ENCODE measurements at places on chromosomes 5 and 9.
A peak's percentile ranks its signal among the peaks of the same experiment; 100 is the strongest.

GRCh38 chr9:110606179-110606790 is 26.7 kb upstream of the SVEP1 start:
- no peak for DNase-seq

DNA sequence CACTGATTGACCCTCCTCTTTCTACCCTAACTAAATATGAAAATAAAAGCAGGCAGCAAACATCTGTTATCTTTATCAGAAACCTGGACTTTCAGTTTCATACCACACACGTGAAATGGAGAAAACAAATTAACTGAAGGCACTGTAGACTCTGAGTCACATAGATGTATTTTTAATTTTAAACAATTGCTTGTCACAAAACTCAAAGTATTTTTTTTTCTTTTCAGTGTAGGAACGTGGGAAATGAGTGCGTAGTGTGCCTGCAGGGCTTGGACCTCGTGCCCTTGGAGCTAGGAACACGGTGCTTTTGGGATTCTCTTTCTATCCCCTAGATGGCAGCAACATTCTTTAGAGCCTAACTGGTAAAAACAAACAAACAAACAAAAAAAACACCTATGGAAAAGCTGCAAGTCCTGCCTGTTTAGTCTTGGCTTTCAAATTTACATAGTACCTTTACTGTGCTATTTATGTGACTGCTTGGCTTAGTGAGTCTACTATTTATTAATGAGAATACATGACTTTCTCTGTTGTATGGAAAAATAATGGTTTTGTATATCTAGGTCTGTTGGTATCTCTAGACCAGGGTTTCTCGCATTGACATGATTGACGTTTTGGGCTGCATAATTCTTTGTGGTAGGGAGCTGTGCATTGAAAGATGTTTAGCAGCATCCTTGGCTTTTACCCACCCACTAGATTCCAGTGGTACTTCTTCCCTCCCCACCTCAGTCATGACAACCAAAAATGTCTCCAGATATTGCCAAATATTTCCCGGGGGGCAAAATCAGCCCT is 16.8 kb upstream of the ACTBL2 start:
- DNase-seq = no peak

DNA sequence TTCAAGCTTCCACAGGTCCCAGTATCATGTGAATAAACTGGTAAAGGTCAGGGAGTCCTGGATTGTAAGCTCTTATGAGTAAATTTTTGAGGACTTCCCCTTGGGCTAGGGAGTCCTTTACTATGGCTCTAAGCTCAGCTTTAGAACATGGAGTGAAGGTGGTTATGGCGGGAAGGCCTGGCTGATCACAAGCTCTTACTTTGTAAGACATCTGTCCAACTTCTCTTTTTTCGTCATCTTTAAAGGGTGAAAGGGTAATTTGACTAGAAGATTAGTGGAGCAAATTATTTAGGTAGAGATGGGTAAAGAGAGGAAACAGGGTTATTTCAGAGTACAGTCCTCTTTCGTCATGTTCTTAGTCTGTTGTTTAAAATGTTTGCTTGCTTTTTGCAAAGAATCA is 155.4 kb downstream of the AOPEP start:
- DNase-seq = no peak

DNA sequence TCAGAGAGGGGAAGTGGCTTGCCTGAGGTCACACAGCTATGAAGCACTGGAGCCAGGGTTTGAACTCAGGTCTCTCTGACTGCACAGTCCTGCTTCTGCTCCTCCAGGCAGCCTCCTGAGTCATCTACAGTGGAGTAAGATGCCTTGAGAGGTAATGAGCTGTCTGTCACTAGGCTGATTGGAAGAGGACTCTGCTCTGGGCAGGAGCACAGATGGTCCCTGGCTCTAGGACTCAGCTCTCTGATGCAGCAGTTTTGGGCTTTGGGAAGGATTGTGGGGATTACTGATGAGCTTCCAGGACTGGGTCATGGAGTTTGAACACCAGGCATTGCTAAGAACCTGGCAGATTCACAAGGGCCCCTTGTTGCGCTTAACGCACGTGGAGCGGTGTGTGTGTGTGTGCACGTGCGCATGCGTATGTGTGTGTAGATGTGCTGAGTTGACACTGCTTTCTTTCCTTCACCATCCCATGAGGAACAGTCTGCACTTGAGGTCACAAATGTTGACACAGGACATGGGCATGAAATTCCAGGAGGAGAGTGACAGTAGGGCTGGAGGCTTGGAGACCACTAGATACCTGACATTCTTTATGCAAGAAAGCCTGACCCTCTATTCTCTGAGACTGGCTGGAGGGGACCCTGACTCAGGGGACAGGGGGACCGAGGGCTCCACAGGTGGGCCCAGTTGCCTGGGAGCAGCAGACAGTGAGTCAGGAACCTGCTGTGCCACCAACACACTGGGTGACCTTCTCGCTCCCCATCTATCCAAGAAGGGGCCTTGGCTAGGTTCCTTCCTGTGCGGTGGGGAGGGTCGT is 170.5 kb downstream of the RGS3 start:
- no peak for DNase-seq

DNA sequence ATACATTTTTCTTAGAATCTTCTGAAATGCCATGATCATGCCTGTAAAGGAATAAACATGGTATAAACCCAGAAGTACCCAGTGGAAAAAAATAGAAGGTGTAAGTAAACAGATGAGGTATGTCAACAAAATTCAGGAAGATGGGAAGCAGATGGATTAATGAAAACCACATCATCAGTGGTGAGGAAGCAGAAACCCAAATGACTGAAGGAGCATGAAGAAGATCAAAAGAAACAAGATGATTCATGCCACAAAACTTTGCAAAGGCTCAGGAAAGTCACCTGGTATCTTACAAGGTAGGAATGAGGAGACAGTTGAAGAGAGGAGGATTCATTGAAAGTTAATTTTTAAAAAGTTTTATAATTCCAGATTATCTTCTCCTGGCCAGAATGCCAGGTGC is 132.8 kb upstream of the PAPPA start:
- no peak for DNase-seq

GRCh38 chr5:104533498-104533897 is 970.9 kb upstream of the NUDT12 start:
- DNase-seq = no peak

DNA sequence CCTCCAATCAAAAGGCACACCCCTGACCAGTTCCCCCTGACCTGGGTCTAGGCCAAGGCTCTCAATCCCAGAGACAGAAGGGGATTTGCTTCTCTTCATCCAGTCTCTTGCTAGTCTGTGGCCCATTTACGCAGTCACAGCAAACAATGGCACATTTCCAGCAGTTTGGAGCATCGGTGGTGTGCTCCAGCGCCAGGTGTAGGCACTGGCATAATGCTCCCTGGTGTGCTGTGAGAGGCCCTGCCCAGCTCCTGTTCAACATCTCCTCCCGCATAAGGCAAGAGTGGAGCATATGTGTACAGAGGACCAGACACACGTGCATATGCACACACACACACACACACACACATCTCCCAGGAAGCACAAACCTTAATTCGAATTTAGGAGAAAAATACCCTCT is 79.5 kb upstream of the ERCC6L2 start:
- peak; percentile 78 for DNase-seq

DNA sequence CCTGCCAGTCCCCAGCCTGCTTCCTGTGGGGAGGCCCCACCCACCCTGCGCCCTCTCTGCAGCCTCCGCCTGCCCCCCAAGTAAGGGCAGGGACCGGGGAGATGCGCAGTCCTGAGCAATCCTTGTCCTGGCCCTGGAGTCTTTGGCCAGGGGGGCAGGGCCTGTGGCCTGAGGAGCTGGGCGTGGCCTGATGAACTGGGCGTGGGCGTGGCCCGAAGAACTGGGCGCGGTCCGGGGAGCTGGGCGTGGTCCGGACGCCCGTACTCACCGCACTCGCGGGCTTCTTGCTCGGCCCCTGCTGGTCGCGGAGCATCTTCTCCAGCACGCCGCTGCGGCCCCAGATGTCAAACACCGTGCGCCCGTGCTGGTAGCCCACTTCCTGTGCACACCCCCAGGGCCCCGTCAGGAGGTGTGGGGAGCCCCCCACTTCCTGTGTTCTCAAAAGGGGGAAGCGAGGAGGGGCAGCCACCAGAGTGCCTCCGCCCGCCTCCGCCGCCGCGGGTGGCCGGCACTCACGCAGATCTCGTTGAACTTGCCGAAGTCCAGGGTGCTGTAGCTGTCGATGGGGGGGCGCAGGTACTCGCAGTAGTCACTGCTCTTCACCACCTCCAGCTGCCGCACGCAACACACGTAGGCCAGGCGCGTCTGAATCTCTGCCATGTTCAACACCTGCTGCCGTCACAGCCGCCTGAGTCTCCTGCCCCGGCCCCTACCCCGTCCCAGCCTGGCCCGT is 2.7 kb upstream of the NSMF start:
- no peak for DNase-seq

DNA sequence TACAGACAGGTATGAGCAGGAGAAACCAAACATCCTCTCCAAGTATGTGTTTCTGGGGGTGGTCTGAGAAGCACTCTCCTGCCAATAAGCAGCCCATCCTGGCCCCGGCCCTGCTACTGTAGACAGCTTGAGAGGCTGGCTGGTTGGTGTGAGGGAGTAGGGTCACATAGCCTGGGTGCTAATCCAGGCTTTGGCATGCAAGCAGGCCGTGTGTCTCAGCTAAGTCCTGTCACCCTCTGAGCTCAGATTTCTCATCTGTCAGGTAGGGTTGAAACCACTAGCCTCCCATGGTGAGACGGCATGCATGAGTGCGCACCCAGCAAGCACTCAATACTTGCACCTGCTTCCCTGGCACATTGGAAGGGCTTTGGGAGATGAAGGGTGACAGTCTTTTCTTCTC is 49.8 kb upstream of the PHYKPL start:
- no peak for DNase-seq

DNA sequence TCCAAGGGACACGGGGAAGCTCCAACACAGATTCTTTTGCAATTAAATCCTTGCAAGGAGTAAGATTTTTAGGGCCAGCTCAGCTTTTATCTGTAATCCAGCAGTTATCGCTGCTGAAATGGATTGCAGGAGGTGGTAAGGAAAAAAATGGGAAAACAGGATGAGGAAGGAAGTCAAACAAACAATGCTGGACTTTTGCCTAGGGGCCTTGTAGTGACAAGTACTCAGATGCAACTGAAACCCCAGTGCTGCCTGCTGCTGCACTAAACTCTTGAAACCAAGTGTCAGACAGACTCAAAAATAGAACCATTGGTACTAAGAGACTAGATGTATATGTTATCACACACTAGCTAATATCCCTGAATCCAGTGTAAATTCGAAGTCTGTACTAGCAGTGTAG is 309.2 kb downstream of the CTNND2 start:
- DNase-seq = no peak

GRCh38 chr5:178385496-178385890 is 152.9 kb upstream of the PHYKPL start:
- DNase-seq = no peak

GRCh38 chr5:133141746-133142145 is 89.9 kb downstream of the HSPA4 start:
- no peak for DNase-seq

DNA sequence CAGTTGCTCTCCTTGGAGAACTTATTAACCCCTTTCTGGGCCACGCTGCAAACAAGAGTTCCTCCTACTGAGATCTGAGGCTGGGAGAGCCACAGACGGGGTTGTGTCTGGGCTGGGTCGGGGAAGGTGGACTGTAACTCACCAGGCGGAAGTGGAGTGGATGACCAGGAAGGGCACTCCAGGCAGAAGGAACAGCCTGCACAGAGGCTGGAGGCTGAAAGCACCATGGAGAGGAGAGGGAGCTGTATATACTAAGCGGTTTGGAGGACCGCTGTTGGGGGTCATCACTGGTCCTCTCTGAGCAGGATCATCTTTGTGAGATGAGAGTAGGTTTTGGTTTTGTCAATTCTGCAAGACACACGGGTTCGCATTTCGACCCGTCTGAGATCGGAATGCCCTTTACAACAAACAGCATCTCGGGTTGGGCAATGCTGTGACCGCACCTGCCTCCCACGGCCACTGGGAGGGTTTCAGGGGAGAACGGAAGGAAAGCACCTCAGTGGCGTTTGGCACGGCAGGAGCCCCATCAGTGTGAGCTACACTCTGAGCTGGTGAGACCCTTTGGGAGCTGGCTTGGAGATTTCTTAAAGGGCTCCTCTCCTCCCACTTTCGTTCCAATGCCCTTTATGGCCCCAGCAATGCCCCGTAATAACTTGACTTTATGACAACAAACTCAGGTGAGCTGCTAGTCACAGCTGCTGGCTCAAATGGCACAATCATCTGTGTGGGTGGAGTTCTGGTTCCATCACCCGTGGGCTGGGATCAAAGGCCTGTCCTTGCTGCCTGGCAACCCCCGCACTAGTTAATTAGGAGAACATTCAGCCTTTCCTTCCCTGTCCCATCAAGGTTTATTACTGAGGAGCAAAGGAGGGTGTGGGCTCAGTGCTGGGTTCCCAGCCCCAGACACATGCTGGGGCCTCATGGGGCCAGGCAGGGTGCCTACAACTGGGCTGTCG is 18.7 kb upstream of the NEURL1B start:
- DNase-seq = no peak

DNA sequence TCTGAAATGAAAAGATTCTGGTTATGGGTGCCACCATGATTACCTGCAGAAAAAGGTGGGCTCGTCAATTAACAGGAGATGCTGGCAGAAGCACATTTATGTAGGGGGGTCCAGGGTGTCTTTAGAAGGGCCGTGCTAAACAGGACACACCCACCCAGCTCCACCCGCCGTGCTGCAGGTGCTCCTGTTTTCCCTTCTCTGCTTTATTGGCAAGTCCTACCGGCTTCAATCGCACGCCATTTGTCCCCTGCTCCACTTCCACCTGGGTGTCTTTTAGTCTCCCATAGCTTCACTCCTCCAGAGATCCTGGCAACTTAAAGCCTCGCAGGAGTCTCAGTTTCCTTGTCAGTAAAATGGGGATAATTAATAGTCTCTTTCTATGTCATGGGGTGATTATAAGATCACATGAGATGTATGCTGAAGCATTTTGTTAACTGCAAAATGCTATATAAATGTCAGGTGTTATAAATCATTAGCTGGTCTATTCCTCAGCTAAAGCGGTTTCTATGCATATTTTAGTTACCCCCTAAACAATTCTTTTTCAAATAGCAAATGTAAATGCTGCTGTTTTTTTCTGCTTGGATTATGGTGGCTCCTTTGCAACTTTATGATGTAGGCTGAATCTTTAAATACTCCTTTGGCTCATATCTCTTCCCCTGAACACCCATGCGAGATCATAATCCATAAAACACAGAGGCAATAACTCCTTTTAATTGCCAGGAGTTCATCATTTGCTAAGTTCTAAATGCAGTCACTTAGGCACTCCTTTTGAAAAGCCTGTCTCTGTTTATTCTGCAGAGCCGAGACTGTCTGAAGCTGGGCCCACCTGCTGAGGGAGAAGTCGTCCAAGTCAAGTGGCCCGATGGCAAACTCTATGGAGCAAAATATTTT is 406.9 kb downstream of the KDM4C start:
- no peak for DNase-seq

GRCh38 chr5:138949988-138950387 is 74.9 kb upstream of the LRRTM2 start:
- no peak for DNase-seq

DNA sequence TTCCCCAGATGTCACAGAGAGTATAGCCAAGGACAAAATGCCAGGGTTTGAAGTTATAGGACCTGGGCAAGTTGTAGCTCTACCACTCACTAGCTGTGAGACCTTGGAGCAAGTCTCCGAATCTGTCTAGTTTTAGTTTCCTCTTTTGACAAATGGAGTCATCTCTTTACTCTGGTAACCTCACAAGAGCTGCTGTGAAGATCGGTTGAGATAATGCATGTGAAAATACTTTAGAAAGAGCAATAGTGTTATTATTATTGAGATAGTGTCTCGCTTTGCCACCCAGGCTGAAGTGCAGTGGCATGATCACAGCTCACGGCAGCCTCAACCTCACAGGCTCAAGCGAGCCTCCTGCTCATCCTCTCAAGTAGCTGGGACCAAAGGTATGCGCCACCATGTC is 117.9 kb upstream of the NR5A1 start:
- no peak for DNase-seq

- DNase-seq = no peak
Measured at GRCh38 chr5:174446446-174446845, 277.9 kb upstream of the MSX2 start.

All from NCI-H1417 treated with DMSO at 0.1 percent for 48 hours (cell line).